ENCODE measurements at places on chromosomes 16 and 17.

GRCh38 chr17:50139950-50140885 lies 10.3 kb upstream of the SAMD14 start:
- DNase-seq: peak; percentile 83

DNA sequence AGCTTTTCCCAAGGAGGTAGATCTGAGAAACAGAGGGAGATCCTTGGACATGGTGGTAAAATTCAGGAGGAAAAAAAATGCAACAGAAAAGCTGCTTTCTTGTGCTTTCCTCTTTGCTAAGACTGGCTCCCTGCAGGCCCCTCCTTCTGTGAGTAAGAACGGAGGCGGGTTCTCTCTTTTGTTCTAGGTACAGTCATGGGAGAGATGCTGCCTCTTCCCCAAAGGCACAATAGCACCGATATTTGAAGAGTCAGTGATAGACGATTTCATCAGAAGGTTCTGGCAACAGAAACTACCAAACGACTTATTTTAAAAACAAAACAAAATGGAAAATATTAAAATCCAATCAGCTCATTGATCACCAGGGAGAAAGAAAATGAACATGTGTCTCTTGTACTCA lies 32.6 kb upstream of the KIFC3 start:
- DNase-seq: no peak

GRCh38 chr17:35088356-35088880 lies 24.9 kb upstream of the RFFL start:
- DNase-seq: no peak

DNA sequence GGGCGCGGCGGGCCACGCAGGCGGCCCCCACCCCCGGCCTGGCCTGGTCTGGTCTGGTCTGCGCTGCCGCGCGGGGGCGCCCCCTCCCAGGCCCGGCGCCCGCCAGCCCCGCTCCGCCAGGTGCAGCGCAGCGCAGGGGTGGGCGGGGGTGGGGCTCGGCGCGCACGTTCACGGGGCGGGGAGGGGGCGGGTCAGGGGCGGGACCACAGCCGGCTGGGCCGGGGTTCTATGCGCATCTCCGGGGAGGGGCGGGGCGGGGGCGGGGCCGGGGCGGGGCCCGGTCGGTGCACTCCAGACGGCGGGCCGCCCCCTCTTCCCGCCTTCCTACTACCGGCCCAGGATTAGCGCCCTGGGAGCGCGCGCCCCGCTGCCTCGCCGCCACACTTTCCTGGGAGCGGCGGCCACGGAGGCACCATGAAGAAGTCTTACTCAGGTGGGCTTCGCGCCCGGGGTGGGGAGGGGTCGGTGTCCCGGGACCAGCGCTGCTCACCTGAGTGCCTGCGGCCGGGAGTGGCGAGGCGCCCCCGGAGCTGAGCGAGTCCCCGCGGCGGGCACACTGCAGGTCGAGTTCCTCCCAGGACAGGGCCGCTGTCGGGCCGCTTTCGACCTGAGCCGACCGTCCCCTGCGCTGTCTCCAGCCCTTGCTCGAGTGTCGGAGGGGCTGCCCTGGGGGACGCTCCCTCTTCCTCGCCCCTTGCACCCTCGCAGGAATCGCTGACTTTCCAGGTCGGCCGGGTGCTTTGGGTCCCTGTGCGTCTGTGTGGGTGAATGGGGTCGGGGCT lies 140.5 kb downstream of the SEC14L1 start:
- DNase-seq: peak; percentile 24

- DNase-seq: no peak
Observed at GRCh38 chr17:45092911-45093430, 31.9 kb downstream of the NMT1 start.

DNA sequence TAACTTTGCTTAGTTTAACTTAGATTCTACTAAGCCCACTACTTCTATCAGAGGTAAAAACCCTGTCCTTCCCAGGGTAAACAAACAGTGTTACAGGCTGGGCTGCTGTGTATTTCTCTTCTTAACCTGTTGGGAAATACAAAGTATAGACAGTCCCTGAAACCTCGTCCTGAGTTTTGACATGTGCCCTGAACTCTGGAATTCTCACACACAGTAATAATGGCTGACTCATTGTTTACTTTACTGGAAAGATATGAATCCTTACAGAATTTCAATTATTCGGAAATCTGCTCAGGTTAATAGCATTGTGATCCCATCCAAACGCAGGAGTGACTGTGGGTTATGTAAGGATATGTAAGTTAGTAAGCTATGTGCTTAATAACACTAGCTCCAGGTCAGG lies 199.1 kb downstream of the TMEM114 start:
- no peak for DNase-seq

DNA sequence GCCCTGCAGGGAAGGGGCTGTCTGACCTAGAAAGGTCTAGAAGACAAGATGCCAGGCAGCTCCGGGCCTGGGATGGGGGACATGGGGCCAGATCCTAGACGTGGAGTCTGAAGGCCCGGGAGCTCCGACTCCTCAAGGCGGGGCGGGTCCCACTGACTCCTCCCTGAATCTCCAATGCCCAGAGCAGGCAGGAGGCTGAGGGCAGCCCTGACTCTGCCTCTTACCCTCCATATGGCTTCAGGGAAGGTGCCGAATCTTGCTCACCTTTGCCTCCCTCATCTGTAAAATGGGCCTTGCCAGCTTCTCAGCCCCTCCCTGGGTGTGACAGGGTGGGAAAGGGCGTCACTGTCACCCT lies 14.8 kb downstream of the VASN start:
- no peak for DNase-seq

- no peak for DNase-seq
Observed at GRCh38 chr16:89446136-89446974, 44.0 kb downstream of the ANKRD11 start.

- DNase-seq: no peak
Observed at GRCh38 chr16:50440531-50440930, 71.7 kb upstream of the BRD7 start.

GRCh38 chr17:41434415-41434814 lies 6.4 kb downstream of the KRT38 start:
- no peak for DNase-seq

DNA sequence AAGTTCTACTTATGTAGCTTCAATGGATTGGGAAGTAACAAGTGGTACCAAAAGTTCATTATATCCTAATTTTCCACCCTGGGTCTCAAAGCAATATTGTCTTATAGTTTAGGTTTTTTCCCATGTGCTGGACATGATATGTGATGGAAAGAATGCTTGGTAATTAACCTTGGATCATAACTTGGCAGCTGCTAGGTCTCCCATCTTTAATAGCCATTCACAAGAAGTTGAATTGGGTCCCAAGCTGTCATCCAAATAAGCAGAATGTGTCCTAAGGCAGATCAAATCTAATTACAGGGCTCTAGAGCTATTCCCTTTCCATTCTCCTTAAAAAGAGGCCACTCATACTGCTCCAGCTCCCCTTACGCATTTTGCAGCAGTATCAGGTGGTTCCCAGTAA lies 44.7 kb upstream of the KCNJ16 start:
- DNase-seq: no peak

DNA sequence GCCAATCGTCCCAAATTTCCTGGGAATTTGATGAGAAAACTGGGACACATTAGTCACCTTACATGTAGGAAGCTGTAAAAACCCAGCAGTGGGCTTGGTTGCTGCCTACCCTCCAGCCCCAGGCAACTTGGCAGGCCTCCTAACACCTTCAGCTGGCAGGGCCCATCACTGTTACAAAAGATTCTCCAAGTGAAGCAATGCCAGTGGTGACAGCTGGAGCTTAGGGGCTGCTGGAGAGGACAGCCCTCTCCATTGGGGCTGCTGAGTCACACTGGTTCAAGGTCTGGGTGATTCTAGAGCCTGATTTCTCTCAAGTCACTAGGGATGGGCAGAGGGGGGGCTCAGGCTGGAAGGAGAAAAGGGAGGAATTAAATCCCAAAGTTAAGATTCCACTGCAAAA lies 180.6 kb downstream of the COPRS start:
- no peak for DNase-seq

- no peak for DNase-seq
Observed at GRCh38 chr16:50568187-50568815, 20.1 kb downstream of the NKD1 start.

DNA sequence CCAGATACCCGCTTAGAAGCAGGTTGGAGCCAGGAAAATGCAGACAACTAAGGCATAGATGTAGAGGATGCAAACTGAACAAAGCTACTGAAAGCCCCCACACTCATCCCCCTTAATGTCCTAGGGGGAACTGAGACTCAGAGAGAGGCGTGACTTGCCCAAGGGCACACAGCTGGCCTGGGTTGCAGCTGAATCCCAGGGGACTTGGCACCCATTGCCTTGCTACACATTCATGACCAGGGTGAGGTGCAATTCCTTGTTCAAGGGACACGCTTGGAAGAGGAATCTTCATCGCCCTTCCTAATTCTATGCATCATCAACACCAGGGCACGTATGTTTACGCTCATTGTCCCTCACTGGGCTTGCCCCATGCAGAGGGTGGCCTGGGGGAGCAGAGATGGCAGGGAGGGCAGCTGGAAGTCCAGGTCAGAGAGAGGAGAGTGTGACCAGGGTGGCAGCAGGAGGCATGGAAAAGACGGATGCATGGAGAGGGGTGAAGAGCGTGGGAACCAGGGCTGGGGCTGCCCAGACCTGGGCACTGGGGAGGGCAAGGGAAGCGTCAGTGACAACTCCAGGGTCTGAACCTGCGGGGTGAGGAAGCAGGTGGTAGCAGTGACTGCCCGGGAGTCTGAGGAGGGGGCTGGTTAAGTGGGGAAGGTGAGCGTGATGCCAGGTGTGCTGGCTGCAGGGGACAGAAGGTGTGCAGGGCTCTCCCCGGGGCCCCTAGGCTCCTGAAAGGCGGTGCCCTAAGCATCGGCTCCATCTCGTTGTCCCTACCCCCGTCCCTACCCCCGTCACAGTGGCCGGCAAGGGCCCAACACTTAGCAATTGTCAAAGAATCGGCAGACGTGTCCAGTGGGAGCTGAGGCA lies 267.1 kb upstream of the TNRC6C start:
- no peak for DNase-seq

DNA sequence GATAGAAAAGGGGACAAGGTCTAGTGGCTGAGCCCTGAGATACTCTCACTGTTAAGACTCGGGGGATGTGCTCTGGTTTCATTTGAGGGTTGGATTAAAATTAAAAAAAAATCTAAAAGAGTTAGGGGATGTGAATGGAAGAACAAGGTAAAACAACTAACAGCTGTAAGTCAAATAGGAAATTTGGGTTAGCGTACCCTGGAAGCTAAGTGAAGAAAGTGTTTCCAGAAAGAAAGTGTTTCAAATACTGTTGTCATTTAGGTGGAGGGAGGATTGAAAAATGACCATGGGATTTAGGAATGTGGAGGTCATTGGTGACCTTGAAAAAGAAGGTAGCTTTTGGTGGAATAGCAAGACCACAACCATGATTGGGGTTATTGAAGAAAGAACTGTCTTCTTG lies 37.7 kb downstream of the PPM1D start:
- DNase-seq: no peak

DNA sequence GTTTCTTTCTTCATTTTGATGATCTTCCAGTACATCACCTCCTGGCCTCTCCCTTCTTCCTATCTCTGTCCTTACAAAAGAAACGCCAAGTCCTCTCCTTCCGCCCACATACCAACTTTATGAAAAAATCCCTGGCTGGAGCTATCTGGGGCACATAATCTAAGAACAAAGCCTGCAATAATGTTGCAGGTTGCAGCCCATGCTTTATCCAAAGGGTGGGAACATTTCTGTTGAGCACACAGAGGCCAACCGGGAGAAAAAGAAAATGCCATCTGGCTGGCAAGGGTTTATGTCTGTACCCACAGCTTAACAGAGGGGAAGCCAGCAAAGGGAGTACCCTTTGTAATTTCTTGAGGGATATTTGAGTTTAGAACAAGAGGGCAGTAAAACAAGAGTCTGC lies 409.6 kb downstream of the SOX9 start:
- no peak for DNase-seq

DNA sequence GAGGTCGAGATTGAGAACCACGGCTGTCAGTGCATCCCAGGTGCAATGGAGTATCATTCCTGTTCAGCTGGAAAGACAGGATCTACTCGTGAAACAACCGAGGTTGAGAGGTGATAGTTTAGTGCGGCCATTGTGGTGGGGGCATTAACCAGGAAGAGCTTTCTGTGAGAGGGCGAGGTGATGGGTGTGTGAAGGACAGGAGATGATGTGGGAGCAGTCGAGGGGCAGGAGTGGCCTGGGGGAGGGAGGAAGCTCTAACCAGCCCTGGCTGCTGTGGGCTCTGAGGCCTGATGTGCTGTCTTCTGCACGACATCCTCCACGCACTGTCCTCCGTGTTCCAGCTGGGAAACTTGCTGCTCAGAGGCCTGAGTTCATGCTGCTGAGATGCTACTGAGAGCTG lies 22.0 kb downstream of the GOSR2 start:
- DNase-seq: no peak

- no peak for DNase-seq
Observed at GRCh38 chr16:49543631-49543946, 170.0 kb downstream of the C16orf78 start.

- DNase-seq: no peak
Observed at GRCh38 chr17:19390951-19391350, 4.0 kb upstream of the MFAP4 start.

- DNase-seq: peak; percentile 77
Observed at GRCh38 chr17:58703137-58703915, 10.9 kb downstream of the RAD51C start.

DNA sequence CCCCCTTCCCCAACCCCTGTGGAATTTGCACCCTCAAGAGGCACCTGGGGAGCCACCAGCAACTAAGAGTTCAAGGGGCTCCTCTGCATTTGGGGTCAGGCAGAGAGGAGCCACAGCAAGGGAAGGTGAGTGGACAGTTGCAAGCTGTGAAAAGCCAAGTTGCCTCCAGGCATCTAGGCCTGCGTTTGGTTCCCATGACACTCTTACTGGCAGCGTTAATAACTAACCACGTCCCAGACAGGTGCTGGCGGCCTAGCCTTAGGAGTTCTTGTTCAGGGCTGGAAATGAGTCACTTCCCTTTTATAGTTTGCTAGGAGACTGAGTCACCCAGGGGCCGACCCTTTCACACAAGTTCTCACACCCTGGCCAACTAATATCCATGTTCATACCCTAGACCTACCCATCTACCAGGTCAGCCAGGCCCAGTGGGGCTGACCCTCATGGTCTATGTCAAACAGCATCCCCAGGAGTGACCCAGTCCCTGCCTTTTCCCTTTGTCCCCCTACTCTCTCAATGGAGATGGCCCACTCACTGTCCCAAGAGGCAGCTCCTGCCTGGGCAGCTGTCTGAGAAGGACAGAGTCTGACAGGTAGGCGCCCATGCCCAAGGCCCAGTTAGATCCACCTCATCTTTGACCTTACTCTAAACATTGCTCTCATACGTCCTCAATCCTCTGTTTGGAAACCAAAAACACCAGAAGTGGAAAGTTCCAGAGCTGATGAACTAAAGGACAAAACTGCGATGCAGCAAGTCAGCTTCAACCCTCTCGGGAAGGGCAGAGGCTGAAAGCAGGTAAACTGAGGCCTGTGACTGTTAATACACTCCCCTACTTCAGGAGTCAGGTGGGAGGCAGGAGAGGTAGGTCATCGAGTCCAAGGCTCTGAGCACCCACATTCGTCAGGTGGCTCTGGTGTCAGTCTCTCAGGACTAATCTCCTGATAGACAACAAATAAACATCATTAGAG lies 300.6 kb downstream of the SOX9 start:
- DNase-seq: peak; percentile 71

DNA sequence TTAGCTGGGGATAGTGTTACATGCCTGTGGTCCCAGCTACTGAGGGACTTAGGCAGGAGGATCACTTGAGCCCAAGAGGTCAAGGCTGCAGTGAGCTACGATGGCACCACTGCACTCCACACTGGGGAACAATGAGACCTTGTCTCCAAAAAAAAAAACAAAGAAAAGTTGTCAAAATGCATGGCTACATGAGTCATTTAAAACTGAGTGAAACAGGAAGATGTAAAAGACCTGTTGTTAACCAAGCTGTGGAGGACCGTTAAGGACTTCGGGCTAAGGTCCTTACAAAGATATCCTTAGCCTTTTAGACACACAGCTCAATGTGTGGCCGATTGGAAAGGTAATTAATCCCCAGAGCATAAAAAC lies 25.1 kb downstream of the ZP2 start:
- no peak for DNase-seq
